SJCRH30 (cell line): ENCODE measurements at places on chromosomes 12 and 14.
A peak's percentile ranks its signal among the peaks of the same experiment; 100 is the strongest.

DNA sequence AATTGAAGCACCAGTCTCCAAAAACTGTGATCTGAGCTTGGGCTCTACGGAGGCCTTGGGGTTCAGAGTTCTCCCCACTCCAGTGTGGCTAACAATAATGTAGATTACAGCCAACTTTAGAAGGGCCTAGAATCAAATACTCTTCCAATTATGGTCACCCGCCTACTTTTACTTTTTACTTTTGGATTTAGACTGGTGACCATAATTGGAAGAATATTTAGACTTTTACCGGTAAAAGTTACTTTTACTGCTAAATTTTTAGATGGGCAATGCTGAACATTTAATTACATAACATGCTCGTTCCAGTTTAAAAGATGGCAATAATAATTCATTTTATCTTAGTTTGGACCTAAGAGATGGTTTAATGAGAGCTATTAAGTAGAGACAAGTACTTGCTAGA lies 39.2 kb downstream of the PPTC7 start:
- DNase-seq: no peak

DNA sequence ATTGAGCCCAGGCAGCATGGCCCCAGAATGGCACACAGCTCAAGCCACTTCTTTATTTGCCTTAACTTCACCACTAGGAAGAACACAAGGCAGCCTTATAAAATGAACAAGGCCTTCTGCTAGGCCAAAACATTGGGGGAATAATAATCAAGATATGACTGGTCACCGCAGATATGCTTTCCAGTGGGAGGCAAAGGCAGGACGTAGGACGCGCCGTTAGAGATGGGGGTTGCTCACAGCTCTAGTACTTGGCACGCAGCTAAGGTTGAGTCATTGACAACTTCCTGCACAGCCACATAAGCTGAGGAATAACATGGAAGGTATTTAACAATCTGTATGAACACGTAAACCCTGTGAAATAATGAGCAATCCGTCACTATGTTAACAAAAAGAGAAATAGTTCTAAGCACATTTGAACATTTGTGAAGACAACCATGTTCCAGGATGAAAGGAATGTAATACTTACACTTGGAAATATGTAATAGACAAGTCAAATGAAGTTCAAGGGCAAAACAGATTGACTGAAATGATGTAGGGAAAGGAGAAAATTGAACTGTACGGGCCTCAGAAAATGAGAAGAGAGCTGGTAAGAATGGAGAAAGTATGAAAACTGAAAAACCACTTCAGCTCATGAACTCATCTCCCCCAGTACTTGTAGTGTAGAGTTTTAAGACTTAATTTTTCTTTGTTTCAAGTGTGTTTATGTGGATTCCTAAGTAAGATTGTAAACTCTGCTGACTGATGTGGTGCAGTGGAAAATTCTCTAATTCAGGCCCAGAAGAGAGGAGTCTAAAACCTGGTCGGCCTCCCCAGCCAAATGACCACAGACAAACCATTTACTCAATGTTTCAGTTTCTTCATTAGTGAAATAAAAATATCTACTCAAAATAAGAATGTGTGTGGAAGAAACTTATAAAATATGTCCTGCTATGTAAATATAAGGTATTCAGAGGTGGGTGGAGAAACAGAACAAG lies 59.3 kb upstream of the CCDC91 start:
- no peak for DNase-seq

- no peak for DNase-seq
Observed at GRCh38 chr12:39329018-39329417, 113.9 kb downstream of the KIF21A start.

GRCh38 chr14:56002876-56003625 lies 115.2 kb upstream of the PELI2 start:
- DNase-seq: no peak

GRCh38 chr12:101773650-101774162 lies 34.4 kb upstream of the SYCP3 start:
- peak; percentile 81 for DNase-seq
